ENCODE measurements at places on chromosomes 12 and 14.

GRCh38 chr14:29721586-29721985 is 206.1 kb downstream of the PRKD1 start:
- DNase-seq: no peak

DNA sequence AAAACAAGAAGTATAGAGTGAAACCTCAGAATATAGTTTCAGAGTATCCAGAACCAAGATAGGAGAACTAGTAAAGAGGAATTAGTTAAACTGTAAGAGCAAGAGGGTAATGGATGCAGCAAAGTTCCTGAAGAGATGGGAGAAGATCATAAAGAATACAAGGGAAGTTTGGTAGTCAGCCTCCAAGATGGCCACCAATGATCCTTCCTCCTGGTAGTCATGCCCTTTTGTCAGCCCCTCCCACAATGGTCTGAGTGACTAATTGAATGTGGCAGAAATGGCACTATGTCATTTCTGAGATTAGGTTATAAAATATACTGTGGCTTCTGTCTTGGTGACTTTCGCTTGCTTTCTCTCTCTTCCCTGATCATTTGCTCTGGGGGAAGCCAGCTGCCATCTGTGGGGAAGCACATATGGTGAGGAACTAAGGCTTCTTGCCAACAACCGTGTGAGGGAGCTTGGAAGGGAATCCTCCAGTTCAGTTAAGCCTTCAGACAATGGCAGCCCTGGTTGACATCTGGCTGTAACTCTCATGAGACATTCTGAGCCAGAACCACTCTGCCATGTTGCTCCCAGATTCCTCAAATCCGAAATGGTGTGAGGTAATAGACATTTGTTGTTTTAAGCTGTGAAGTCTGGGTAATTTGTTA is 55.3 kb upstream of the AMN1 start:
- DNase-seq: no peak

GRCh38 chr14:37869633-37870032 is 274.2 kb downstream of the TTC6 start:
- no peak for DNase-seq

DNA sequence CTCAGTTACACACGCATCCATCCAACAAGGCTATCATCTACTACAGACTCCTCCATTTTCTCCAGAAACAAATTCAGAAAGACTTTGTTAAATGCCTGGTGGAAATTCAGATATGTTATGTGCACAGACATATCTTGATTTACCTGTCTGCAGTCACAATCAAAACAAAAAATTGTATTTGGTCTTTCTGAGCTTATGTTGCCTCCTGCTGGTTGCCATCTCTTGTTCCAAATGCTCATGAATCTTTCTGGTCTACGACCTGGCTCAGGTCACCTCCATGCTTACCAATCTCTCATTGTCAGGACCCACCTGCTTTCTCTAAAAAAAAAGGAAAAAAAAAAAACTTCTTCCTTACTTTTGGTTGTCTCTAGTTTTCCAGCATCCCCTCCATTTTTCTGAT is 169.2 kb upstream of the PLXNC1 start:
- no peak for DNase-seq

DNA sequence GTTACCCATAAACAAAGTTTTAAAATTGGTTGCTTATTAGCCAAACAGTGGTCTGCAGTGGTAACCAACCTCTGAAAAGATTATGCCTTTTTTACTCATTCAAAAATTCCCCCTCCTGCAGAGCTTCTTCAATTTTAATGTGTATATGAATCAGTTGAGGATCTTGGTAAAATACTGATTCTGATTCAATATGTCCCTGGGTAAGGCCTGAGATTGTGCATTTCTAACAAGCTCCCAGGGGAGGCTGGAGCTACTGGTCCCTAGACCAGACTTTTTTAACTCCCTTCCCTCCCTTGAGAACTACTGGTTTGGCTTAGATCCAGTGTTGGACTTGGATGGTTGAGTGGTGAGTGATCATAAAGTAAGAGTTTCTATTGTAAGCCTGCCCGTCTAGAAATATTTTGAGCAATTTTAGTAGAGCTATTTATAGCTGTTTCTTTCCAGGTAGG is 90.2 kb downstream of the FUT8 start:
- DNase-seq: no peak

DNA sequence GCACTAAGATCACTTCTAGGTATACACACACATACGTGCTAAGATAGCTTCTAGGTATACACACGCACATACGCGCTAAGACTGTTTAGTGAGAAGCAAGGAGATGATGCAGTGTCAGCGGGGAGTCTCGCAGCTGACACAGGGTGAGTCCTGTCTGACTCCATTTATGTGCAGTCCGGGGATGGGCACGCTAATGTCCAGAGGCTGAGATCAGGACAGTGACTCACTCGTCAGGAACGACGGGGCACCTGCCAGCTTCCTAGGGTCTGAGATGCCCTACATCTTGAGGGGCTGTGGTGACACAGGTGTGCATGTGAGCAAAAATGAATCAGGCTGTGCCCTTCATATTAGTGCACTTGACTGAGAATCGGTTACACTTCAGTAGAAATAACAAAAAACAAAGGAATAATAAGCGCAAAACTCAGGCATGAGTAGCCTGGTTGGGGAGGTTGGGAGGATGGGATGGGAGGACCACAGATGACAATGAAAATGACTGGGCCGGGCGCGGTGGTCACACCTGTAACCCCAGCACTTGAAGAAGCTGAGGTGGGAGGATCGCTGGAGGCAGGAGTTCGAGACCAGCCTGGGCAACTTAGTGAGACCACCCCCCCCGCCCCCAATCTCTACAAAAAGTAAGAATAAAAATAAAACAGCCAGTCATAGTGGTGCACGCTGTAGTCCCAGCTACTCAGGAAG is 29.1 kb upstream of the ULK1 start:
- no peak for DNase-seq

DNA sequence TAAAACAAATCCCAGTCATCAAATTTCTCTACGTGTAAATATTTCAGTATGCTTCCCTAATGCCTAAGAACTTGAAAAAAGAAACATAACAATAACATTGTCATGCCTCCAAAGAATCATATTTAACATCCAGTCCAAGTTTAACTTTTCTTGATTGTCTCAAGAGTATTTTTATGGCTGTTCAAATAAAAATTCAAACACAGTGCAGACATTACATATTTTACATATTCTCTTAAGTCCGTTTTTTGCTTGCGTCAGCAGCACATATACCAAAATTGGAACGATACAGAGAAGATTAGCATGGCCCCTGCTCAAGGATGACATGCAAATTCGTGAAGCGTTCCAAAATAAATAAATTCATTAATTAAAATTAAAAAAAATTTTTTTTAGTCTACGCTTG is 23.3 kb upstream of the EEA1 start:
- DNase-seq: no peak

- DNase-seq: no peak
Observed at GRCh38 chr14:101061411-101062064, 158.0 kb upstream of the RTL1 start.

DNA sequence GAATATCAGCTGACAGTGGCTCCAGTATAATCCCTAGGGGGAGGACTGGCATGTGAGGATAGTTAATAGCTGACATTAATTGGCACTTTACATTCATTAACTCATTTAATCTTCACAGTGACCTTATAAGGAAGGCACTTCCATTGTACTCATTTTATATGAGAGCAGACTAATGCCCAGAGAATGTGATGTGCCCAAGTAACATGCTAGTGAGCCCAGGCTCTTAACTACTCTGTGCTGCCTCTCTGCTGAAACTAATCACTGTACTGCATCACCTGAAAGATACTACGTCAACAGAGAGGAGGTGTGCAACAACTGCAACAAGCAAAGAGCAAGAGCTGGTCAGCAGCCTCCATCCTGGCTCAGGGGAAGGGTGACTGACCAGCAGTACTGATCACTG is 40.1 kb downstream of the GALNT4 start:
- no peak for DNase-seq

DNA sequence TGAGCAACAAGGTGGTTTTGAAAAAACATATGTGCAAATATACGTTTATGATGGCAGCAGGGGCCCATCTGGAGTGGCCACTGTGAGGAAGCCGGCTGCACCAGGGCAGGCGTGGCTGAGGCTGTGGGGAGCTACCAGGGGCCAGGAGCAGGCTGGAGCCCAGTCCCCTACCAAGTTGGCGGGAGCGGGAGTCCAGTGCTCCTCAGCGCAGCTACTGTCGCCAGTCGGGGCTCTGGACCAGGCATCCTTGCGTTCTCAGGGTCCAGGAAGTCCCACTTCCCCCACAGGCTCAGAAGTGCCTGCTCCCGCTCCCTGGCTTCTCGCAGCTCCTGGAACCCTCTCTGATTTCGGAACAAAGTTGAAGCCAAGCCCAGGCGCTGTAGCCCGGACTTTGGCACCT is 1377.5 kb upstream of the FLRT2 start:
- no peak for DNase-seq

- no peak for DNase-seq
Observed at GRCh38 chr12:102950107-102950949, 7.1 kb upstream of the ASCL1 start.

DNA sequence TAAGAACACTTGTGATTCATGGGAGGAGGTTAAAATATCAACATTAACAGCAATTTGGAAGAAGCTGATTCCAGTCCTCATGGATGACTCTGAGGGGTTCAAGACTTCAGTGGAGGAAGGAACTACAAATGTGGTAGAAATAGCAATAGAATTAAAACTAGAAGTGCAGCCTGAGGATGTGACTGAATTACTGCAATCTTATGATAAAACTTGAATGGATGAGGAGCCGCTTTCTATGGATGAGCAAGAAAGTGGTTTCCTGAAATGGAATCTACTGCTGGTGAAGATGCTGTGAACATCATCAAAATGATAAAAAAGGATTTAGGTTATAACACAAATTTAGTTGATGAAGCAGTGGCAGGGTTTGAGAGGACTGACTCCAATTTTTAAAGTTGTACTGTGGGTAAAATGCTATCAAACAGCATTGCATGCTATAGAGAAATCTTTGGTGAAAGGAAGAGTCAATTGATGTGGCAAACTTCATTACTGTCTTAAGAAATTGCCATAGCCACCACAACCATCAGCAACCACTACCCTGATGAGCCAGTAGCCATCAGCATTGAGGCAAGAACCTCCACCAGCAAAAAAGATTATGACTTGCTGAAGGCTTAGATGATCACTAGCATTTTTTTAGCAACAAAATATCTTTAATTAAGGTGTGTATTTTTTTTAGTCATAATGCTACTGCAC is 25.9 kb upstream of the MTERF2 start:
- DNase-seq: no peak

DNA sequence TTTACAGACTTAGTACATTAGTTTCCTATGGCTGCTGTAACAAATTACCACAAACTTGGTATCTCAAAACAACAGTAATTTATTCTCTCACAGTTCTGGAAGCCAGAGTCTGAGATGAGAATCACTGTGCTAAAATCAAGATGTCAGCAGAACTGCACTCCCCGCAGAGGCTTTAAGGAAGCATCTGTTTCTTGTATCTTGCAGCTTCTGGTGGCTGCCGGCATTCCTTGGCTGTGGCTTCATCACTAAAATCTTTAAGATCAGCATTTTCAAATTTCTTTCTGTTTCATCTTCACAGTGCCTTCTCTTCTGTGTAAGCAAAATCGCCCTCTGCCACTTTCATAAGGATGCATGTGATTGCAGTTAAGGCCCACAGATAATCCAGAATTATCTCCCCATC is 9.4 kb downstream of the STON2 start:
- DNase-seq: no peak

- DNase-seq: no peak
Observed at GRCh38 chr14:50808053-50808452, 22.9 kb downstream of the NIN start.

- peak; percentile 30 for DNase-seq
Observed at GRCh38 chr12:90953956-90954421, 987 bp downstream of the CCER1 start.

DNA sequence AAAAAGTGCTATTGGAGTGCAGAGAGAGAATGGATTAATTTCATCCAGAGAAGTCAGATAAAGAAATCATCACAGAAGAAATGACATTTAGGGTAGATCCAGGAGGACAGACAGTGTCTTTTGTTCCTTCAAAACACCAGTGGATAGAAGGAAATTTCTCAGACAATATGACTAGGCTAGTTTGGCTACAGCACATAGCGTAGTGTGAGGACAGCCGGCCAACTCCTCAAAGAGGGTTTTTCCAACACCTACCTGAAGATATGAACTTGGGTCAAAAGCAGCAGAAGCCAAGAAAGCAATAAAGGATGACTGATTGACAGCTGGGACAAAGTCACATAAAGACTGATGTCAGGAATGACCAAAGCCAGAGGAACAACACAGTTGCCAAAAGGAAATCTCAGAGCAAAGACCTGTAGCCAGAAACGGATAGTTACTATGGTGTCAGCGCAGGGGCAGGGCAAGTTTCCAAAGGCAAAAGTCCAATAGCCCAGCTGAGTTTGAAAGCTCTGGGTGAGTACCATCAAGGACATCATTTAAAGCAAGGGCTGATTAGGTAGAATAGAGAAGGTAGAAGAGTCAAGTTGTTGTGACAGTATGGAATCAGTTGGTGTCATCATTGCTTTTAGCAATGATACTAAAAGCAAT is 58.7 kb upstream of the PDE3A start:
- DNase-seq: no peak

DNA sequence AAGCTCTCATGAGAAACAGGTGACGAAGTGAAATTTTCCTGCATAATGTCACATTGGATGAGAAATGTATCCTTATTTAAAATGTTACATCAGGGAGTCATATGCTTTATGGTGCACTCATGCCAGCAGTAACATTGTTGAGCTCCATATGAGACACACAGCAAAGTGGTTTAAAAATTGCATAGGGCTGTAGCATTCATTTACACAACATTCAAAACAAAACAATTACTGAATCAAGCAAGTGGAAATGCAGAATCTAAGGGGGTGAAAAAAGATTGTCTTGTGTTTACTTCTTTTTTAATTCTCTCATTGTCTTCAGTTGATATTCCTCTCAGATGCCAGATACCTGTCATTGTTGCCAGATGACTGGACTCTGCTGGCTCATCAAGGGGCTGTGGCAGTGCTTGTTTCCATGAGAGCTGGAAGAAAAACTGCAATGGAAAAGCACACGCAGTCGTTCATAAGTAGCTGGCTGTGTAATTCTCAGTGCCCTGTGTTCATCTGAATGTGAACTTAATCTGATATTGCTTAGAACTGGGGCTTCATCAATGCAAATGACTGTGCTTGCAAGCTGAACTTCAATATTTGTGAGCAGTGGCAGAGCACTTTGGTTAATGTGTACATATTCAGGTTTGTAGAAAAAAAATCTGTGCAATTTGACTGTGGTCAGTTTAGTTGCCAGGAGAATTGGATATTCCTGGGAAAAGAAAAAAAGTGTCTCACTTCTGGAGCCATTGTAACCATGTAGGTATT is 305.6 kb downstream of the RAD51B start:
- DNase-seq: no peak

GRCh38 chr12:92338671-92339070 is 193.0 kb upstream of the BTG1 start:
- DNase-seq: no peak

All from activated naive CD8-positive, alpha-beta T cell treated with anti-CD3 and anti-CD28 coated beads for 36 hours (primary cell).